ENCODE measurements at places on chromosomes 16 and 17.

DNA sequence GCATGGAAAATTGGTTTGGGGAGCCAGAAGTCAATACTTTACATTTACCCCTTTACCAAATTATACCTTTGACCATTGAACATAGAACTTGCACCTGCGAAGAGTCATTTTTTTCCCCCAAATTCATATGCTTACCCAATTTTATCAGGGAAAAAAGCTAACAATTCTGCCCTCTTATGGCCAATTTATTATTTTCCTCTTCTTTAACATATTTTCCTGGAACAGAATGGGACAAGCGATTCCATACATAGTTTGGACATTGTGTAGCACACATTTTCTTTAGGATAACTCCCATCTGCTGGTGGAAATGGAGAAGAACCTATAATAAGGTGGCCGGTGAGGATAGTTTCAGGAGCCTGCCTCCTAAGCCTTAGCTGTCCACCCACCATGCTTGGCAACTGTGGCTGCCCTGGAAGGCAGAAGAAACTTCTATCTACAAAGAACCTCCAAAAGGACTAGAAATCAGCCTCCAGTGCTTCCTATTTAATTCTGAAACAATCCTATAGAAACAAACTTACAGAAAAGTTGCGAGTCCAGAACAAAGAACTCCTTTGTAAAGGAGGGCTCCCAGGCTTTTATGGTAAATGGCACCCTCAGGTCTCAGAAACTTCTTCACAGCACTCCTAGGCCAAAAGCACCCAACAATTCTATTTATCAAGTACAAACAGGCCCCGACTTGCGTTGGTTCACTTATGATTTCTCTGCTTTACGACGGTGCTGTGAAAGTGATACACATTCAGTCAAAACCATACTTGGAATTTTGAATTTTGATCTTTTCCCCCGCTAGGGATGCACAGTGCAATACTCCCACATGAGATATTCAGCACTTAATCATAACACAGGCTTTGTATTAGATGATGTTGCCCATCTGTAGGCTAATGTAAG, 64.1 kb upstream of the CACNG4 start:
- DNase-seq: no peak

DNA sequence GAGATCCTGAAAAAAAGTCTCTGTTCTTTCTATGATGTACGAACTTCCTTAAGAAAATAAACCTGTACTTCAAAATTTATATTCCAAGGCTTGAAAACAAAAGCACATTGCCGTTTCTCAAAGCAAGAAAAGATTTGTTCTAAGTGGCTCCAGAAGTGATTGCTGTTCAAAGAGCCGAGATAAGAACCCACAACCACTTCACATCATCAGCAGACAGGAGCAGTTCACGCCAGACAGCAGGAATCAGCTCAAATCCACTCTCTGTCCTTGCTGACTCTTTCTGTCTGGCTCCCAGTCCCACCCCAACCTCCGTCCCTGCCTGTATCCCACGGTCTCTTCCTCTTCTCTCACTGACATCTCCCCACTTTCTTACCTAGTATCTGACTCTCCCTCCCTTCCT, 85.0 kb upstream of the MYOCD start:
- DNase-seq: no peak

GRCh38 chr17:79667746-79668145, 56.9 kb upstream of the RBFOX3 start:
- DNase-seq: no peak

GRCh38 chr16:89931964-89932363, 8.8 kb downstream of the TUBB3 start:
- DNase-seq: no peak

DNA sequence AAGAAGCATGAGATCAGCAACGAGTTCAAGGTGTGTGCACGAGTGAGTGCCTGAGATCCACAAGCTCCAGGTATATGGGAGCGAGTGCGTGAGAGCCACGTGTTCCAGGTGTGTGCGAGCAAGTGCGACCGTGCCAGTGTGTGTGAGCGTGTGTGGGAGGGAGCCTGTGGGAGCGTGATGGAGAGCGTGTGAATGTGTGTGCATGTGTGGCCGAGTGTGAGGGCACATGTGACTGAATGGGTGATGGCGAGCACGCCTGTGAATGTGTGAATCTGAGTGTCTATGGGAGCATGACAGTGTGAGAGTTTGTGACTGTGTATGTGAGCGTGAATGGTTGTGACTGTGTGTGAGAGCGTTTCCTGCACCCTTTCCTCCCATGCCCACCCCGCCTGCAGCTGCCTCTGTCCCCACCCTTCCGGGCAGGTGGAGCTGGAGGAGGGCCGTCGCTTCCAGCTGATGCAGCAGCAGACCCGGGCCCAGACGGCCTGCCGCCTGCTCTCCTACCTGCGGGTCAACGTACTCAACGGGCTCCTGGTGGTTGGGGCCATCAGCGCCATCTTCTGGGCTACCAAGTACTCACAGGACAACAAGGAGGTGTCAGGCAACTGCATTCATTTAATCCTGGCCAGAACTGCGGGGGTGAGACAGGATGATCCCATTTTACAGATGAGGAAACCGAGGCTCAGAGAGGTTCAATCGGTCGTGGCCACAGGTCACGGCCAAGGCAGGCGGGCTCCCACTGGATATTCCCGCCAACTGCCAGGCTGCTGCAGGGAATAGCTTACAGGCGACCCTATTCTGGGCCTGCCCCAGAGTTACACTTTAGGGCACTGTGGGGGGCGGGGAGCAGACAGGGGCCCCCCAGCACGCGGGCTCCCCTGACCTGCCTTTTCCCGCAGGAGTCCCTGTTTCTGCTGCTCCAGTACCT, 3.7 kb downstream of the TMC8 start:
- DNase-seq: peak; percentile 70

- no peak for DNase-seq
Measured at GRCh38 chr17:72345088-72345487, 224.3 kb downstream of the SOX9 start.

DNA sequence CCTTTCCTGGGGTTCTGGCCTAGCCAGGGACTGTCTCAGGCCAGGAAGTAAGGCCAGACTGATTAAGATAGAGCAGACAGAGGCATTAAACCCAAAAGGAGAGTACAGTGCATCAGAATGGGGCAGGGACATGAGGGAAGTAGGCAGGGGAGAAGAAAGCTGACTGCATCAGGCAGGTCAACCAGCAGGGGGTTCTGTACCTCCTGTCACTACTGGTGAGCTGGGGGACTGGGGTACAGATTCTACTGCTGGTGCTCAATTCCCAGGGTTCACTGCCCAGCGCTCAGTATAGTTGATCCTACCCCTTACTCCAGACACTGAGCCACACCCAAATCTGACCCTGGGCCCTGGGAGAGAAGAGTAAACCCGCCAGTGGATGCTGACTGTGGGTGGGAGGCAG, 12.9 kb upstream of the MTMR4 start:
- DNase-seq: no peak

DNA sequence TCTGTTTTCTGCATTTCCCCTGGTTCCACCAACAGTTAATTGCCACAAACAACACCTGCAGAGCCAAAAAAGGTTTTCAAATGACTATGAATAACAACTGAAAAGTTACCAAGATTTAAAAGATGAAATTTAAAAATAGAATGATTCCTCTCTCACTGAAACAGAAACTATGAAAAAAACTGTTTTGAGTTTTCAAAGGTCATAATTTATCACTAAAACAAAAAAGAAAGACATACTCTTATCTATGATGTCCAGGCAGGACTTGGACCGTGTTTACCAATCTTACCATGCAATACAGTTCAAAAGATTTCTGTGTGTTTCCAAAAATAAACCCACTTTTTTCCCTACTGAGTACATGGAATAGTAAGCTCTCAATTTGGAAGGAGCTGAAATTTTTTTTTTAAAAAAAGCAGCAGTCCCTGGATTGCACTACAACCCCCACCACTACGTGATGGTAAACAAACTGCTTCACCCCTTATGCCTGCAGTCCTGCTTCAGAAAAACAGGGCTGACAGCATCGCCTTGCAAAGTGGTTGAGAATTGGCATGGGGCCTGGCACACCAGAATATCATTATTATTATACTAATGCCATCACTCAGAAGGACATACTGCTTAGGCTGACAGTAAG, 8.5 kb downstream of the TXNDC11 start:
- DNase-seq: no peak

- no peak for DNase-seq
Measured at GRCh38 chr17:13460261-13461000, 141.3 kb downstream of the HS3ST3A1 start.
